Heart right ventricle (tissue), 16 donors: ENCODE measurements at places on chromosomes 2 and 18. TPM values are rescaled to one million over a fixed set of nuclear protein-coding genes. Genes with fewer than 3 reads are reported as not detected.

Gene MAL
- polyA plus RNA-seq, result 4.2 TPM

Gene EFR3B
- 1.3 TPM for polyA plus RNA-seq

Gene DSEL
- polyA plus RNA-seq, result 1.1 TPM

DNA sequence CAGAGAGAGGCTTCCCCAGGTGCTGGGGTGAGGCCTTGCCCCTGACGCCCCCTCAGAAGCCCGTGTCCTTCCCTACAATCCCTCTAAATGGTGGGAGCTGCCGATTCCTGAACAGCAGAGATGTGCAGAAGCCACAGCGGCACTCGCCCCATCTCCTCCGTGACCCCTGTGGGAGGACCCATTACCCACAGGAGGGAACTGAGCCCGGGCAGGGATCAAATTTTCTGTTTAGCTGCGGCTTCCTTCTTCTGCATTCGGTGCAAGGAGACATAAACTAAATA is 181.2 kb upstream of the RAB6C start:
- H3K36me3 ChIP-seq, result no peaks in the 10 kb centered on the region
- H3K4me3 ChIP-seq, result no peak overlapping the region
- DNase-seq, result no peak
- H3K4me1 ChIP-seq, result no peaks in the 10 kb centered on the region

DNA sequence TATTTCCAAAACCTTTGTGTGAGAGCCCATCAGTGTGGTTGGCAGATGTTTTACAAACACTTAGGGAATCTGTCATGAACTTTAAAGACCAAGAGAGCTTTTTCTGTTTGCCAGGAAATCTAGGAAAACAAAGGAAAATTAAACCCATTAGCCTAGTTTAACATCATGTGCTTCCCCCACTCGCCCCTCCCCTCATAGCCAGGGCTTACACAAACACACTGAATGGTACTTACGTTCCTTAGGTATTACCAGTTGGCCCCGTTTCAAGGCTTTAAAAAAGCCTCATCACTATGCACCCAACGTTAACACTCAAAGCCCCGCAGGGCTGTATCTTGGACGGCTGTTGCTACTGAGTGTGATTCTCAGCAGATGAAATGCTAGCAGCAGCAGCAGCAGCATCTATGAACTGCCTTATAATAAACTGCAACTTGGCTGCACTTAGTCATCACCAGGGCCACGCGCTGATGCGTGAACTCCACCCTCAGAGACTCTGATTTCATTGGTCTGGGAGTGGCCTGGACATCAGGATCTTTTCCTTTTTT is 20.1 kb upstream of the TTC39C start:
- no peak overlapping the region for H3K27ac ChIP-seq
- peaks cover 10% of the 10 kb centered on the region for H3K4me1 ChIP-seq
- no peak overlapping the region for H3K4me3 ChIP-seq
- H3K36me3 ChIP-seq, result no peaks in the 10 kb centered on the region

- no peaks in the 10 kb centered on the region for H3K27me3 ChIP-seq
- H3K4me1 ChIP-seq, result peaks cover 31% of the 10 kb centered on the region
- H3K4me3 ChIP-seq, result no peak overlapping the region
Measured at GRCh38 chr2:135954020-135954601, 31.3 kb downstream of the DARS1 start.
